ENCODE measurements at places on chromosomes 3 and 15.

DNA sequence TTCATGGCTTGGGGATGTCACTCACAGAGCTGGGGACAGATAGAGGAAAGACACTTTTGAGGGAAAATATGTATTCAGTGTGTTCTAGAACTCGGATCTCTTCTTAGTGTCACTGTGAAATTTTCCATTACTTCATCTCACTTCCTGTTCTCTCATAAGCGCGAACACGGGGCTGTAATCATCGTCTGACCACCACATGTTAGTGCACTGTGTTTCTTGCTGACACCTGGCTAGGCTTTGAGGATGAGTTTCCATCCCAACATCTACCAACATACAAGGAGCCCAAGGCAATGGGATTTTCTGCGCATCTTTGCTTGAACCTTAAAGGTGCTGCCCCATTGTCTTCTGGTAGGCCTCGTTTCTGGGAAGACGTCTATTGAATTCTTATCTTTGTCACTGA, 84.0 kb downstream of the LIPC start:
- no peak for DNase-seq

- DNase-seq, result no peak
Observed at GRCh38 chr3:14391033-14391432, 11.4 kb upstream of the SLC6A6 start.

DNA sequence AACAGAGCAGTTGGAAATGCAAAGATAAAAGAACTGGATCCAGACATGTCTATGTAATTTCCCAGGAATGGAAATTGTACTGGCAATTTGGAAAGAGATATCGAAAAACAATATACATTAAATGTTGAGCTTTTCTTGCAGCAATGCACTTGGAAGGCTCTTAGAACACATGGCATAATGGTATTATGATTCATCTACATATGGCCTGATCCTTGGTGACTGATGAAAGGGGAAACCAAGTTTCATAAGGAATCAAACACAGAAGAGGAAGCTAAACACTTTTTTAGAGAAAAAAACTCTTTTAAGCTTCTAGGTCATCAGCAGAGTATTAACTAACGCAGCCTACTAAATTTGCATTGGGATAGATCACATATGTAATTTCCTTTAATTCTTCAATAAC, 12.4 kb upstream of the GREM1 start:
- DNase-seq, result no peak

DNA sequence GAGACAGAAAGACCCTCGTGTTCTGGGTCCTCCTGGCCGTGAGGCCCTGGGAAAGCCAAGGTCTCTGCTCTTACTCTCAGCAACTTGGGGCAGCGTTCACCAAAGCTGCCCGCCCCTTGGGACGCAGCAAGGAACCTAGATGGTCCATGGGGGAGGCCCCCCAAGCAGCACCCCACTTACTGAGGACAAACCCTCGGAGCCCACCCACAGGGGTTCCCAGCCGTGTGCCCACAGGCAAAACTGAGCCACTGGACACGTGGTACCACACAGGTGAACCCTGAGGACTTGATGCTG, 166.2 kb upstream of the IQSEC1 start:
- DNase-seq, result no peak

DNA sequence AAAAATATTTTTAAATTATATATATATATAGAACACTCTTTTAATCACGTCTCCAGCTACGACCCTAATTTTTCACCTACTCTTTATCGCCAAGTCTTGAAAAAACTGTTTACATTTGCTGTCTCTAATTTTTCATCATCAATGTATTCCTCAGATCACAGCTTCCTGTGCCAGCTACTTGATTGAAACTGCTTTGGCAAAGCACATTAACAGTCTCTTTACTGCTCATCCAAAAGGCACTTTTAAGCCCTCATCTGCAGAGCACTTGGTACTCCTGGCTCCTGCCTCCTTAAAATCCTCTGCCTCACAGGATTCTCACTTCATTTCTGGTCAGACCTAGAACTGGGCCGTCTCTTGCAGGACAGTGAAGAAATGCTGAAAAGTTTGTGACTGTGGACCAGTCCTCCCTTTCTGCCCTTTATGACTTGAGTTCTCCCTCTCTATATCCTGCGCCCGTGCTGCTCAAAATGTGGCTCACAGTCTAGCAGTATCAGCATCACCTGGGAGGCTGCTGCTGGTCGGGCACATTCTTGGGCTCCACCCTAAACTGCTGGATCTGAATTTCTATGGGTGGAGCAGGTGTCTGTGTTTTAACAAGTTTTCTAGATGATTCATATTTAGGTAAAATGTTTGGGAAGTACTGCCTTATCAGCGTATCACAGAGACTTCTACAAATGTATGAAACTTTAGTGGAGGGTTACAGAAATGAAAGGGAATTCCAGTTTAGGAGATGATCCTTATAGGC, 196.8 kb downstream of the ADAMTSL3 start:
- DNase-seq, result no peak

DNA sequence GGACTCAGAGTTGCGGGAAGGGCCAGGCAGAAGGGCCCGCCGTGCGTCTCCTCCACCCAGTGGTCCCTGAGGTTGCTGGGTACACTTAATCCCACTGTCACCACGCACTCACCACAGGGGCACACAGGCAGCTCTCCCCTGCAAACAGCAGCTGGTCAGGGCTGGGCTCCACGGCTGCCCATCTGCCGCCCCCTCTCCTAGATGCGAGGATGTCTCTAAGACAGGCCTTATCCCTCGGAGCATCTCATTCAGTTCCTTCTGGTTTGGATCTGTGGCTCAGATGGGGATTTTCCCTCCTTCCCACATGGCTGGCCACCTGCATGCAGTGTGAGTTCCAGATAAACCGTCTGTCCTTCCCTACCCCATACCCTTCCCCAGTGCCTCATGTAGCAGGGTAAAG, 26.3 kb downstream of the MRPS11 start:
- DNase-seq, result no peak

- no peak for DNase-seq
Observed at GRCh38 chr15:101536166-101536874, 46.8 kb upstream of the PCSK6 start.

- no peak for DNase-seq
Observed at GRCh38 chr3:123302961-123303360, 101.2 kb downstream of the SEC22A start.

DNA sequence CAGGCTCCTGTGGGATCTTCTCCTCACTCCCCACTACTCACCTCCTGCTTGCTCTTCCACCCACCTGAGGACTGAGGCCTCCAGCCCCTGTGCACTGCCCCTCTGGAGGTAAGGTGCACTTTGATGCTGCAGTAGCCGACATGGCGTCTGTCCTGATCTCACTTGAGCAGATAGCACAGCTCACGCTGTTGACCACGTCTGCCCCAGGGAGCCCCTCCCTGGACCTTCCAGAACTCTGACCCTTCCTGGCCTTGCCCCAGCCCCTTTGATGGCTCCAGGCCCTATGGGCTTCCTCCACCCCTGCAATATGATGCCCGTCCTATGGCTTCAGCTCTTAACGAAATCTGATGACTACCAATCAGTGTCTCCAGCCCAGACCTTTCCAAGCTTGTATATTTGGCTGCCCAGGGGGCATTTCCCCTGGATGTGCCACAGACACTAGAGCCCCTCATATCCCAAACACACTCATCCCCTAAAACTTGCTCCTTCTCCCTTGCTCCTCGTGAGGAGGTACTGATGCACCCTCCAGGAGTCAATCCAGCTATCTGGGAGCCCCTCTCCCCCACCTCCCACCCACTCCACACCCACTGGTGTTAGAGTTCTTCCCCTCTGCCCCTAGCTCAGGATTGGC, 27.1 kb downstream of the KY start:
- no peak for DNase-seq

- DNase-seq, result no peak
Observed at GRCh38 chr3:84042399-84043106, 916.2 kb upstream of the CADM2 start.

DNA sequence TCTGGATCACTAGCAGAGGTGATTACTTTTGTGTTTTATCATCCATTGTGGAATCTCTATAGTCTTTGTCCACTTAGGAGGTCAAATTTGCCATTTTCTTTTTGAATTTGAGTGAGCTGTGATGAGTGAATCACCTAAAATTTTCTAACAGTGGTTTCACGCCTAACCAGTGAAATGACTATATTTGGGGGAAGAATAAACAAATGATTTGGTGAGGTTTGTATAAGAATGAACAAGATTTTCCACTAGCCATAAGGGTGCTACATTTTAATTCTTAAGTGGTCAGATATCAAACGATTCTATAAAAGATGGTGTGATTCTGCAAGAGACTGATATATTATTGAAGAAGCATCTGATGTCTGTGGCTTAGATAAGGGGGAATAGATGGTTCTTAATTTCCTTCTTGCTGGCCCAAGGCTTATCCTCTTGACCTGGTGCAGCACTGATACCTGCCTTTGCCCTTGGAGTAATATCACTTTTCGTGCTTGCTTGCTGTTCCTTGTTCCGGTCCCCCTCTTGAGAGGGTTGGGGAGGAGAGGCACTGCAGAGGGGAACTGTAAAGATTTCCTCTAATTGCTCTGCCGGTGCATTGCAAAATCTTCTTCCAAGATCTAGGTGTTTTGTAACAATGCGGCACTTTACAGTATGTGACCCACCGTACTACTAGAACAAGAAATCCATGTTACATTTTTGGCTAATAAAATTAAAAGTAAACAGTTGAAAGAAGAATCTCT, 14.5 kb downstream of the C3orf20 start:
- no peak for DNase-seq

DNA sequence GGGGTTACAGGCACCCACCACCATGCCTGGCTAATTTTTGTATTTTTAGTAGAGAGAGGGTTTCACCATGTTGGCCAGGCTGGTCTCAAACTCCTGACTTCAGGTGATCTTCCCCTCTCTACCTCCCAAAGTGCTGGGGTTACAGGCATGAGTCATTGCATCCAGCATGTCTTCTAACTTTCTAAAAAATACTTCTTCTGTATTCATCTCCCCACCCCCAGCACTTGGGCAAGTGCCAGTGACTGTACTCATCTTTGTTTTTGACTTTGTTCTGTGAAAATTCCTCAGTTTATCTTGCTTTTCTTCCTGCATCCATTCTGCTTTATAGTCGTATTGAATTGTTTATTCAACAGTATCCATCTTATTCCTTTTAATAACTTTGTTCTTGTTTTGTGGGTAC, 47.6 kb downstream of the ARIH1 start:
- DNase-seq, result no peak

DNA sequence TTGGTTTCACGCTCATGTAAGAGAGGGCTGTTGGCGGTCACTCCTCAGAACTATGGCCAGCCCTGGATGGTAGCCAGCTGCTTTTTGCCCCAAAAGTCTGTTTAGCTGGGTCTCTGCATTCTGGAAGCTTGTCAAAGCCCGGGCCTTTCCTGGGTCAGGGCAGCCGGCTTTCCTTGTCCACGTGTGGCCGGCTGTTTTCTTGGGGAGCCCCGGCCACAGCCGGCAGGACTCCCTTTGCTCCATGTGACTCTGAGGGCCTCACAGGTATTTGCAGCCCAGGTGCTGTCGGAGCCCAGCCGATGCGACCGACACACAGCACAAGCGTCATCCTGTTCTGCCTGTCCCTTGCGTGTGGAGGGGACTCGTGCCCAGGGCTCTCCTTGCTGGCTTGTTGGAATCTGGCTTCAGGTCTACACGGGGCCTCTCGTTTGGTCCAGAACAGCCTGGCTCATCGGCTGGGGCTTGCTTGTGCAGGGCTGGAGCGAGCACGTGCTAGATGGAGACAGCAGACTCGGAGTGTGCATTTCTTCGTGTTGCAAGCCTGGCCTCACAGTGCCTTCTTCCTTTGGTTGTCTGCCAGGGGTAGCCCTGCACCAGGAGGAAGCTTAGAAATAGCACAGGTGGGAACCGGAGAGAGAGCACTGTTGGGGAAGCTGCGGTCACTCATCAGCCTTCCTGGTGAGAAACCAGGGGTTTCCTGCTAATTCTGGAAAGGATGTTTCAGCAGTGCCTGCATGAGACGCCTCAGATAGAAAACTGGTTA, 51.5 kb downstream of the PGPEP1L start:
- DNase-seq, result no peak

DNA sequence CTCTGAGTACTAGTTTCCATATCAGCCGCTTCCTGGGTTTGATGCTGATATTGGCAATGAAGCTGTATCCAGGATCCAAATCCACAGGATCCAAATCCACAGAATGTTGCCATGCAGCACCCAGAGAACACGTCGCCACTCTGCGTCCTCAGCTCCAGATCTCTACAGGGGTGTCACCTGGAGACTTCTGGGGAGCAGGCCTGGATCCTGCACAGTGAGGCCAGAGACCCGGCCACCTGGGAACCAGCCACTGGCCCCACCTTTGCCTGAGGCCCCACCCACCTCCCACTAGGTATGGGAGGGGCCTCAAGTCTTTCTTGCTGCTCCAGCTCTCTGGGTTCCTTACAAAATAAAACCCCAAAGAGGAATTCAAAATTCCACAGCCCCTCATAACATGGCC, 123.9 kb downstream of the LRRK1 start:
- DNase-seq, result no peak

DNA sequence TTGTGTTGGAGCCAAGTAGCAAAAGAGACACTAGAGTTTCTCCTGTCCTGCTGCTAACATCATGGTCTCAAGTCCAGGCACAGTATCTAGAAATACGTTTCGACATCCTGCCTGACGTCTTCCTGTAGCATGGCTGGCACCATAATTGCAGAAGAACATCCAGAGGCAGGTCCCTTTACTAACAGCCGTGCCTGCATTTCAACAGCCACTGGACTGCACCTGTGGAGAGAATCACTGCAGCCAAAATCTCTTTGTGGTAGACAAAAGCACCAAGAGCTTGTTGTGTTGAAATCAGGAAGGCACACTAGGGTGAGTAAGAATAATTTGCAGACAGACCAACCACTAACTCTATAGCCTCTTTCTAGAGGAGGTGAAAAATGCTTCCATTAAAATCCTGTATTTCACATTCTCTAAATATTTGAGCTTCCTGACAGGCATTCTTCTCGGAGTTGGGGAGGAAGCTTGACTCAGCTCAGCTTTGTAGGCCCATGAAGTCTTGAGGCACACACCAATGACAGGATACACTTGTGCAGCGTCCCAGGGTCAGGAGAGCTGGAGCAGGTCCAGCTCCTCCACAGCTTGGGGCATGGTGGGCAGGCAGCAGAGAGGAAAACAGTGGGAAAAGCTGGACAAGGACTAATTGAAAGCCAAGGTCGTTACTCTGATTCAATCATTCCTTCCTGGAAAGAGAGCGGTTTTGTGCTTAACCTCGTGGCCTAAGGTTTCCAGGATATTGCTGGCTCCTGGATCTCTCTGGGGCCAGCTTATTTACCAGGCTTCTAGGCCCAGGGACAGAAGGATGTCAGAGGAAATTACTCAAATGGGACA, 244.9 kb downstream of the FAM43A start:
- no peak for DNase-seq

- no peak for DNase-seq
Observed at GRCh38 chr15:100457201-100457600, 71.5 kb downstream of the CERS3 start.

DNA sequence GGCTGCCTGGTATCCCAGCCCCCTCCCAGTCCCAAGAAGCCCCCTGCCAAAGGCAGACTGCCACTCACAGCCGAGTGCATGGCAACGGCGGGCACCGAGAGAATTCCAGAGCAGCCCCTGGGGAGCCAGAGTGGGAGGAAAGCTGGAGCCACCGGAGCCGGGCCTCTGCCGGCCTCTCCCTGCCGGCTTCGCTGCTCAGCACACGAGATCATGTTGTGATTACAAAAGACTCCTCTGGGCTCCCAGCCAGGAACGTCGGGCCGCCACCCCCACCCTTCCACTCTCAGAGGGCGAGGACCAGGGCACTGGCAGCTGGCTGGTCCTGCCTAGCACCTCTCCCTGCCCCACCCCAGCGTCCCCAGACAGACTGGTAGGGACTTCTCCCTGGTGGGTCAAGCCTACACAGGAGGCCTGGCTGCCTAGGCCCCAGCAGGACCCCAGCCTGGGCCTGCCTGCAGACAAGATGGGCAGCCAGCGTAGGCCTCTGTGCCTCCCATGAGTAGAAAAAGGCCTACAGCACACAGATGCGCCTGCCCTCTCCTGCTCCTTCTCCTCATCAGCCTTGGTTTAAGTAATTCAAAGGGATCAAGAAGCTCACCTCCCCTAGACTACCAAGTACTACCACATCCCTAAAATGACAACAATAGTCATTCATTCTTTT, at the start of gene CCDC9B:
Gene CCDC9B (minus strand): TSS at position 200 of the 661 bp plus-strand sequence. CDS start 120 bp downstream, at position 80.
- no peak for DNase-seq

All from CD4-positive, alpha-beta T cell treated with Interleukin-12 subunit alpha and Interleukin-12 subunit beta, for 1 hour (primary cell).